ENCODE measurements at places on chromosomes 7 and 10.

DNA sequence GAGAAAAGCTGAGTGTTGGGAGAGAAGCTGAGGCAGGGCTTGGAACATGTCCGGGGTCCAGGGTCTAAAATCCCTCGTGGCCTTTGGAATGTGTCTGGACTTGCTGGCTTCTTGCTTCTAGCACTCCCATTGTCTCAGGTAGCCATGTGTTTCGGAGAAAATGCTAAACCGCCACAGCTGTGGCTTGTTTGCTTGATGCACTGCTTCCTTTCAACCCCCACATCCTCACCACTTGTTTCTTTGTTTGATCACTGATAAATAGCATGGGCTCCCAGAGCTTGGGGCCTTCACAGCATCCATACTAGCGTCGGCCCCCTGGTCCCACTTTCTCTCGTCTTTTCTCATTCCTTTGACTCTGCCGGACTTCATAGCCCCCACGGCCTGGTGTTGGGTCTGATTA, 102.7 kb downstream of the ANKRD26 start:
- no peak for DNase-seq

GRCh38 chr7:46932676-46933424, 649.1 kb downstream of the TNS3 start:
- no peak for DNase-seq

DNA sequence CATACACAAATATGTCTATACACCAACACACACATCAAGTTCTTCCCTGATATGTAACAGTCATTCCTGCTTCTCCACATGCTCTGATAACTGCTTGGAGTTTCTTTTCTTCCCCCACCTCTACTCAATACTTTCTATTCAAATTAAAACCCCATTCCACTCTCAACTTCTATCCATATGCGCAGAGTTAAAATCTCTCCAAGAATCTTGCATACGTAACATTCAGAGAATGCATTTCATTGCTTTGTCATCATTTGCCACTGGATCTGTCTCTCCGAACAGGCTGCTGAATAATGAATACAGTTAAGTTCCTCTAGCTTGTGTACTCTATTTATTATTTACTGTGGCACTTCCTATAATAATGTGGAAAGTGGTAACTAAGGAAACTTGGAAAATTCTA, 68.8 kb downstream of the DGKB start:
- no peak for DNase-seq

DNA sequence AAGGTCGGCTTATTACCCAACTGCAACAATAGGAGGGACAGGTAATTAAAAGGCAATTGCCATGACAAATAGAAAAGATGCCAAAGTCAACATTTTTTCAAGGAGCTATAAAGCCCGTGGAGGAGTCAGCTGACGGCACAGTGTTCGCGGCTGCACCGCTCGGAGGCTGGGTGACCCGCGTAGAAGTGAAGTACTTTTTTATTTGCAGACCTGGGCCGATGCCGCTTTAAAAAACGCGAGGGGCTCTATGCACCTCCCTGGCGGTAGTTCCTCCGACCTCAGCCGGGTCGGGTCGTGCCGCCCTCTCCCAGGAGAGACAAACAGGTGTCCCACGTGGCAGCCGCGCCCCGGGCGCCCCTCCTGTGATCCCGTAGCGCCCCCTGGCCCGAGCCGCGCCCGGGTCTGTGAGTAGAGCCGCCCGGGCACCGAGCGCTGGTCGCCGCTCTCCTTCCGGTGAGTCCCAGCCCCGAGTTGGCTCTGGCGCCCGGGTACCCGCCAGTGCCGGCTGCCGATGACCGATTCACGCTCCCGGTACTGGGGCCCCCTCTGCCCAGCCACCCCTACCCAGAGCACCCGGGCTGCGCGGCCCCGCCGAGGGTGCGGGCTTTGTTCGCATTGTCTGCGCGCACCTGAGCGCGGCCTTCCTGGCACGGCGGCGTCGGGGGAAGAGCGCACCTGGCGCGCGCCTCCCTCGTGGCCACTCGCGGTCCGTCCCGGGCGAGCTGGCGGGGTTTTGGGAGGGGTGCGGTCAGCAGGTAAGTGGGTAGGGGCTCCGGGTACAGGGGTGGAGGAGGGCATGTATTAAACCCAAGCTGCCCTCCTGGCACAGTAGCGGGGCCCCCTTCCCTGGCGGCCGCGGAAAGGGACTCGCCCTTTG, at the start of gene VWA2:
Gene VWA2 (plus strand): TSS at position 138 of the 877 bp plus-strand sequence. CDS start 9,460 bp downstream, outside the sequence.
- DNase-seq: no peak

- no peak for DNase-seq
Observed at GRCh38 chr7:20577441-20578071, 37.9 kb upstream of the ABCB5 start.

DNA sequence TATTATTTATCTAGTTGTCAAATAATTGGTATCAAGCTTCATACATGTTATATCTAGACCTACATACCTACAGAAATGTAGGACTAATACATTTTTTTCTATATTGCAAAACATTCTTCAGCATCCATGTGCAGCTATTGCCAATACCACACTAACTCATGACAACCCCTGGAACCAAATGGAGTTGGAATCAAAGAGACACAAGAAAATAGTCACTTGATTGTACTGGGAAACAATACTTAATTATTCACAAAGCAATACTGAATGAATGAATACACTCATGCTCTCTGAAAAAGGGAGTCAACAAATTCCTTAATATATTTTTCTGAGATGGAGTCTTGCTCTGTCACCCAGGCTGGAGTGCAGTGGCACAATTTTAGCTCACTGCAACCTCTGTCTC, 10.4 kb upstream of the CFAP43 start:
- no peak for DNase-seq

DNA sequence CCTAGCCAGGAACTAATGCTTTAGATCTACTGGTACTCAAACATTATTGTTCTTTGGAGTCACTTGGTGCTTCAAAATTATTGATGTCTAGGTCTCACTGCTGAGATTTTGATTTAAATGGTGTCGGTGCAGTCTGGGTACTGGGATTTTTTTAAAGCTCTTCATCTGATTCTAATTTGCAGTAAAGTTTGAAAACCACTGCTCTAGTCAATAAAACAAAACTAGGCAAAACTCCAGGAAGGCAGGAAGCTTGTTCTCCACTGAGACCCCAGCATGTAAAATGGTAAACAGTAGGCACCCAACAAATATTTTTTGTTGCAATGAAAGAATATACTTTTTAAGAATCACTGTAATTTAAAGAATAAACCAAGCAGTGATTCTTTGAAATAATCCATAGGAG, 49.7 kb downstream of the ADD3 start:
- DNase-seq: no peak

GRCh38 chr7:121961089-121961867, 88.3 kb downstream of the PTPRZ1 start:
- DNase-seq: no peak

DNA sequence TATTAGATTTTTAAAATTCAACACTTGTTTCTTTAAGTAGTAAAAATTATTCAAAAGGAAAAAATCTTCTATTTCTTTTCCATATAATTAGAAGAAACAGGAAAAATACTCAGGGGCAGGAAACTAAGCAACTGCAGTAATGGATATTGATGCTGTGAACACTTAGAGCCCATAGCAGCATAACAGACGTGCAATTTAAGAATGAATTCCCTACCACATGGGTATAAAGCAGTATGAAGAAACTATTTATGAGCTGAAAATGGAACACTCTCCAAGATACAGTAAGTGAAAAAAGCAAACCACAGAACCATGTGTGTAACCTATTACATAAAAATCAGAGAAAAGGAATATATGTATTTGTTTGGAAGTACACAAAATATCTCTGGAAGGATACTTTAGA, 30.8 kb downstream of the ARHGAP19 start:
- DNase-seq: no peak

GRCh38 chr10:131571865-131572264, 260.3 kb upstream of the TCERG1L start:
- DNase-seq: no peak

GRCh38 chr7:19705663-19706062, 3.2 kb downstream of the POLR1F start:
- no peak for DNase-seq

- DNase-seq: no peak
Observed at GRCh38 chr10:132434405-132435005, 37.5 kb downstream of the PWWP2B start.

- DNase-seq: peak; percentile 42
Observed at GRCh38 chr7:97064972-97065587, 40.4 kb upstream of the DLX5 start.

- no peak for DNase-seq
Observed at GRCh38 chr10:113626809-113627355, 37.0 kb downstream of the NRAP start.

- no peak for DNase-seq
Observed at GRCh38 chr10:29210266-29210868, 78.5 kb upstream of the LYZL1 start.

DNA sequence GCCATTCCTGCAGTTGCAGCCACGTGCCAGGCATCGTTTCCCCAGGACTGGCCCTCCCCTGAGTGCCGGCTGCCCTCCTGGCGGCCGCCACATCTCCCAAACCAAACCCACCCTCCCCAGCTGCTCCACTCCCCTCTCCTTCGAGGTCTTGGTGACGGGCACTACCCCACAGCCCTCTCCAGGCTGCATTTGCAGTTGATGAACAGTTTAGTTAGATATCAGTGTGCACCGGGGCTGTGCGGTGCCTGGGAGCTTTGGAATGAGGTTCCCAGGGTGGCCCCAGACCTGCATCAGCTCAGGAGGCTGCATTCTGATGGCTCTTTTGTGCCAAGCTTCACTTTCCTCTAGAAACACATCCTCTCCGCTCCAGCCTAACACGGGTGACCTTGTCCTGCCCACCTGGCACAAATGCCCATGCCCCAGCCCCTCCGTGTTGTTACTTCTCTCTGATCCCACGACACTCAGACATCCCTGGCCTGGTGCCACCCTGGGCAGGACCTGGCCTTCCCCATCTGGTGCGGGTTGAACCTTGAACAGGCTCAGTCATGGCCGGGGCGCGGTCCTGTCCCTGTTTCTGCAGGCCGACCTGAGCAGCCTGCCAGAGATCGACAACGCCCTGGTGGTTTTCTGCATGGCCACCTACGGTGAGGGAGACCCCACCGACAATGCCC, 14.5 kb downstream of the TMEM120A start:
- no peak for DNase-seq

GRCh38 chr7:111080495-111081105, 10.3 kb upstream of the LRRN3 start:
- DNase-seq: no peak

- no peak for DNase-seq
Observed at GRCh38 chr7:128781126-128781525, 5.5 kb upstream of the OPN1SW start.

DNA sequence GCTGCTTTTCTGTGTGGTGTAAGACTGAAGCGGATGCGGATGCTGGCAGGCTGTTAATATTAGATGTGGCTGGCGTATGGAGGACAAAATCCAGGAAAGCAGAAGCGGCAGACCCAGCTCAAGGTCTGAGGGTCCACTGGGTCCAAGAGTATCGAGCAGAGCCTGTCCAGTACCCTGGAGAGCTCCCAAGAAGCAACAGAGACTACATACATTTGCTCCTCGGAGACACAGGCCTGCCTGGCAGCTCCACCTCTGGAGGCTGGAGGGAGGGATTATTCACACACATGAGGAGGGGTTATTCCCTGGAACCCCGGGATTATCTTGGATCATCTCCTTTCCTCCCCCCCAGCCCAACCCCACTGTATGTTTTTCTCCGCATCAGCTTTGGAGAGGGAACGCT, 31.3 kb upstream of the LOXL4 start:
- no peak for DNase-seq

- DNase-seq: no peak
Observed at GRCh38 chr7:1093916-1094508, 6.1 kb downstream of the GPER1 start.

GRCh38 chr10:90969121-90969534, 48.2 kb upstream of the ANKRD1 start:
- no peak for DNase-seq

DNA sequence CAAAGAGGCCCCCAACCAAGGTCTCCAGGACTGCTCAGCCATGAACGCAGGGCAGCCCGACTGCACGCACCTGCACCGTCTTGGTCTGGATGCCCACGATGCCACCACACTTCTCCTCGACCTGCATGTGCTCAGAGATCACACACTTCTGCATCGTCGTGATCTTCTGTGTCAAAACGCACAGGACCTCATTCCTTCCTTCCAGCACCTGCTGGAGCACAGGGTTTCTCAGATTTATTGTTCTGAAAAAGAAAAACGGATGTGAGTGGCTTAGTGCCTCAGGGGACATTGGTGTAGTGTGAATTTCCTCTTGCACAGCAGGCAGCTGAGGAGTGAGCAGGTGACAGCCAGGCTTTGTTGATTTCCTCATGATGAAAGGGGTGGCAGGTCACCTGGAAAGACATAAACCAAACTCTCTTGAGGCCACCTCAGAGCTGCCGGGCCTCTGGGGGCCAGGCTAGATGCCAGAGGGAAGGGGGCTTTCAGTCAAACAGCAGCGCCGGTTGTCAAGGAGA, 38.2 kb downstream of the GSDME start:
- no peak for DNase-seq

- DNase-seq: no peak
Observed at GRCh38 chr10:119413471-119414080, 128.9 kb downstream of the RGS10 start.

GRCh38 chr7:131554880-131555516, 1.4 kb downstream of the PODXL start:
- DNase-seq: no peak

DNA sequence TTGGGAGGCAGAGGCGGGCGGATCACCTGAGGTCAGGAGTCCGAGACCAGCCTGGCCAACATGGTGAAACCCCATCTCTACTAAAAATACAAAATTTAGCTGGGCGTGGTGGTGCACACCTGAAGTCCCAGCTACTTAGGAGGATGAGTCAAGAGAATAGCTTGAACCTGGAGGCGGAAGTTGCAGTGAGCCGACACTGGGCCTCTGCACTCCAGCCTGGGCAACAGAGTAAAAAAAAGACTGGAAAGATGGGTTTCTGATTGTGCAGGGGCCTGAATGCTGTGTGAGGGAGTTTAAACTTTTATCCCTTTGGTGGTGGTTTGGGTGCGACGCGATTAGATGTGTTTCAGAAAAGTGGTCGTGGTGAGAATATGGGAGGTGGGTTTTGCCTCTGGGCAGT, 1.8 kb downstream of the CHST12 start:
- DNase-seq: no peak

DNA sequence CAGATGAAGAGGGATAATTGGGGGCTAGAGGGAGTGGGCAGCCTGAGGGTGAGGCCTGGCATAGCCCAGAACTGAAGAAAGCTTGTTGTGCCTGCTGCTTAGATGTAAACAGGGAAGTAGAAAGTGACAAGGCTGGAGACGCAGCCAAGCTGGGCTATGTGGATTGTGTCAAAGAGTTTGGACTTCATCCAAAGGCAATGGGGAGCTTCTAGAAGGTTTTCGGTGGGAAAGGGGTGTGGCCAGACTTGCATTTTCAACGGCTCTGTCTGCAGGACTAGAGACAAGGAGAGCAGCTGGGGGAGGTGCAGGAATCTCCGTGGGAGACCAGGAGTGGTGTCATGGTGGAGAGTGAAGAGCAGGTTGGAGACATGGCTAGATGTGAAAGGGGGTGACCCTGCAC, 48.8 kb downstream of the GOLGA7B start:
- DNase-seq: no peak

GRCh38 chr10:31343009-31343408, 24.0 kb downstream of the ZEB1 start:
- DNase-seq: no peak
